ENCODE measurements at places on chromosomes 11 and 22. TPM values are rescaled to one million over a fixed set of nuclear protein-coding genes. Genes with fewer than 3 reads are reported as not detected.

- H3K27me3 ChIP-seq = no peaks in the 10 kb centered on the region
- peak overlapping the region; percentile 81 for H3K27ac ChIP-seq
- DNase-seq = peak; percentile 27
- H3K4me3 ChIP-seq = no peak overlapping the region
- H3K4me1 ChIP-seq = no peaks in the 10 kb centered on the region
Measured at GRCh38 chr11:71281831-71282230, 29.5 kb upstream of the SHANK2 start.

- H3K27me3 ChIP-seq = no peaks in the 10 kb centered on the region
- no peak overlapping the region for H3K4me3 ChIP-seq
- peak; percentile 67 for DNase-seq
Measured at GRCh38 chr11:45857961-45858474, 10.7 kb downstream of the CRY2 start.

- no peaks in the 10 kb centered on the region for H3K4me1 ChIP-seq
- H3K36me3 ChIP-seq = no peaks in the 10 kb centered on the region
- no peak overlapping the region for H3K4me3 ChIP-seq
- no peak for DNase-seq
Measured at GRCh38 chr11:60703374-60703773, 4.0 kb downstream of the MS4A8 start.

DNA sequence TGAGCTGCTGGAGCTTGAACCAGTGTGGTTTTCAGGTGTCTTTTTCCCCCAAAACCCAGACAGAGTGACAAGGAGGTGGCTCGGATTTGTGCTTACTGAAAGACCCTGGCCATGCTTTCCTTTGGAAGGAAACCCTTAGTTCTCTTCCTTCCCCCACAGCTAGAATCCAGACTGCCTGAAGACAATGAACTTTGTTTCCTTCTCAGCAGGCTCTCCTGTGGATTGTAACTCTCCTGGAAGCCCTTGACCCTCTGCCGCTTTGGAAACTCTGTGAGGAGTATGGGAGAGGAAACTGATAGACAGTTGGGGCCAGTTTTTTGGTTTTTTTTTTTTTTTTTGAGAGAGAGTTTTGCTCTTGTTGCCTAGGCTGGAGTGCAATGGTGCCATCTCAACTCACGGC, 62.1 kb upstream of the SESN3 start:
- H3K27ac ChIP-seq = no peak overlapping the region
- no peak for DNase-seq
- H3K27me3 ChIP-seq = no peaks in the 10 kb centered on the region
- no peaks in the 10 kb centered on the region for H3K4me1 ChIP-seq
- no peak overlapping the region for H3K4me3 ChIP-seq

DNA sequence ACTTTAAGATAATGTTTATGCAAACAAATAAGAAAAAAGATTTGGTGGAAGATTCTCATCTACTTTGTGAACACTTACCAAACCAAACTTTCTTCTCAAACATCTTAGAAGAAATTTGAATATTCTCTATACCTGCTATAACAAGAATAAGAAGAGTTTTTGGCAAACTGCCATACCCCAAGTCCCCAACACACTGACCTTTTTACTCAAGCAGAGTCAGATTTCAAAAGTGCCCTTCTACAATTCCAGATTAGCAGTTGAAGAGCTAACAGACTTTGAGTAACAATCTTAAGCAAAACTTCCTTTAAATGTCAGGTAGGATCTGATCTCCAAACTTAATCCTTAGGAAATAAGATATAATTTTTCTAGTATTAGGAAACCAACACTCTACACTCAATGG, 33.9 kb downstream of the TSG101 start:
- no peaks in the 10 kb centered on the region for H3K36me3 ChIP-seq
- no peak overlapping the region for H3K27ac ChIP-seq
- DNase-seq = no peak
- no peaks in the 10 kb centered on the region for H3K27me3 ChIP-seq

DNA sequence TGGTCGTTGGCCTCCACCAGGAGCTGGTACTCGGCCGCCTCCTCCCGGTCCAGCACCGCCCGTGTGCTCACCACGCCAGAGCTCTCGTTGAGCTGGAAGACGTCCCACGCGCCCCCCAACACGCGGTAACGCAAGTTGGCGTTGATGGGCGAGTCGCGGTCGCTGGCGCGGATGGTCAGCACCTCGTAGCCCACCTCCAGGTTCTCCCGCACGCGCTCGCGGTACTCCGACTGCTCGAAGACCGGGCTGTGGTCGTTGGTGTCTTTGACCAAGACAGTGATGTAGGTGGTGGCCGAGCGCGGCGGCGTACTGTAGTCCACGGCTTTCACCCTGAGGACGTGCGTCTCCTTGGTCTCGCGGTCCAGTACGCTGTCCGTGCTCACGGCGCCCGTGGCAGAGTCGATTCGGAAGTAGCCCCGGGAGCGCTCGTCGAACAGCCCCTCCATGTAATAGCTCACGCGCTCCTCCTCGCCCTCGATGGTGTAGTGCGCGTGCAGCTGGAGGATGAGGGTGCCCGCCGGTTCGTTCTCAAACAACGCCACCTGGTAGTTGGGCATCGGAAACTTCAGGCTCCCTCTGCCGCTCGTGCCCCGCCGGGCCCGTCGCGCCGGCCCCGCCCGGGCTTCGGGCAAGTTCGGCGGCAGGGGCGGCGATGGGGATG, 1.4 kb downstream of the CELSR1 start:
- H3K36me3 ChIP-seq = no peaks in the 10 kb centered on the region
- H3K27ac ChIP-seq = peak overlapping the region; percentile 90
- no peaks in the 10 kb centered on the region for H3K27me3 ChIP-seq
- H3K4me3 ChIP-seq = peak overlapping the region; percentile 67
- H3K4me1 ChIP-seq = peaks cover 12% of the 10 kb centered on the region

- no peak overlapping the region for H3K4me3 ChIP-seq
- no peaks in the 10 kb centered on the region for H3K27me3 ChIP-seq
- H3K36me3 ChIP-seq = no peaks in the 10 kb centered on the region
- no peaks in the 10 kb centered on the region for H3K4me1 ChIP-seq
Measured at GRCh38 chr22:43747877-43748276, 64.2 kb downstream of the EFCAB6 start.

DNA sequence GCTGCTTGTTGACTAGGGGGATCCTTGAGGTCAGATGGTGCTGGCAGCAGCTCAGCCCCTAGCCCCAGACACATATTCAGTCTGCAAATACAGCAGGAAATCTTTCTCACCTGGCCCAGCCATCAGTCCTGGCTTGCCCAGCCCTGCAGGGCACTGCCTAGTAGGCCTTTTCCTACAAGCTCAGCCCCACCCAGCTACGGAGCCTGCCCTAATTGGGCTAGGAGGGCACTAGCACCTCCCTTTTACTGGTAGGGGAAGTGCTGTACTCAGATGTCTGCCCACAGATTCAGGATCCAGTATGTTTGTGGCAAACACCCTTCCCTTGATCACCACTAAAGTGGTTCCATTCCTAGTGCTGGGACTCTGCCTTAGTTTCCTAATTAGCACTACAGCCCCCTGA, 257.1 kb upstream of the CADM1 start:
- H3K27ac ChIP-seq = no peak overlapping the region
- peaks cover 3% of the 10 kb centered on the region for H3K4me1 ChIP-seq
- H3K27me3 ChIP-seq = no peaks in the 10 kb centered on the region
- H3K36me3 ChIP-seq = no peaks in the 10 kb centered on the region
- DNase-seq = no peak

GRCh38 chr22:49958931-49959781, 1.4 kb upstream of the PIM3 start:
- peaks cover 33% of the 10 kb centered on the region for H3K4me1 ChIP-seq
- H3K4me3 ChIP-seq = peak overlapping the region; percentile 92
- no peaks in the 10 kb centered on the region for H3K27me3 ChIP-seq
- peak overlapping the region; percentile 96 for H3K27ac ChIP-seq
- no peak for DNase-seq

DNA sequence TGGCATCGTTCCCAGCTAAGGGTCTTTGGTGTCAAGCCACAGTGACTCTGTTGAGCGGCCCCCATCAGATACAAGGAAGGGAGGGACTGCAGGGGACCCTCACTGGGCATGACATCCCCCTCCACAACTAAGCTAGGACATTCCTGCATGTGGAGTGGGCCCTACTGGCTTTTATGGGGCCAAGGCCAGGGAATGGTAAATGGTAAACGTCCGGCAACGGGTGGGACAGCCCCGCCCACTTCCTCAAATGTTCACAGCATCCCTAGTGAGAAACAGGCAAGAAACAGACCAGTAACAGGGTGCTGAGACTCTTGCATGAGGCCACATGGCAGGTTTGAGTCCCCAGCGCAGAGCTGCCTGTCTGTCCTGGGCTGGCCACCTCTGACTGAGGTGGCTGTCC, 4.4 kb downstream of the TMPRSS6 start:
- peaks cover 8% of the 10 kb centered on the region for H3K27me3 ChIP-seq
- H3K27ac ChIP-seq = no peak overlapping the region
- H3K36me3 ChIP-seq = no peaks in the 10 kb centered on the region
- no peak overlapping the region for H3K4me3 ChIP-seq
- H3K4me1 ChIP-seq = no peaks in the 10 kb centered on the region
- DNase-seq = no peak

DNA sequence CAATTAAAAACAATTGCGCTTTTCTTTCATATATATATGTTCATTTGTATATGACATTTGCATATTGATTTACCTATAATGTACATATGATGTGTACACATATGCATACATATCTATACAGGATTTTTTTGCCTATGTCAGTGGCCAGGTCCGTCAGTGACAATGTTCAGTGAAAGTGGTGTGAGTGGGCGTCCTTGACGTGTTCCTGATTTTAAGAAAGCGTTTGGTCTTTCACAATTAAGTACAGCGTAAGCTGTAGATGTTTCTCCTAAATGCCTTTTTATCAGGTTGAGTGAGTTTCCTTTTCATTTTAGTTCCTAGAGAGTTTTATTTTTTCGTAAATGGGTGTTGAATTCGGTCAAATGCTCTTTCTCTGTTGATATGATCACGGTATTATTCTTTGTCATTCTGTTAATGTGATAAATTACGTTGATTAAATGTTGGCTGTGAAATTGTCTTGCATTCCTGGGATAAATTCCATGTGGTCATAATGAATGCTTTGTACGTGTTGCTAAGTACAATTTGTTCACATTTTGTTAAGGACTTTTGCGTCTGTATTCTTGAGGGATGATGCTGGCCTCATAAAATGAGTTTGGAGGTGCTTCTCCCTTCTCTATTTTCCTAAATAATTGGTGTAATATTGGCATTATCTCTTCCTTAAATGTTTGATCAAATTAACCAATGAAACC, 10.6 kb upstream of the GNB1L start:
- H3K27ac ChIP-seq = no peak overlapping the region
- no peaks in the 10 kb centered on the region for H3K36me3 ChIP-seq
- no peaks in the 10 kb centered on the region for H3K27me3 ChIP-seq
- no peak for DNase-seq
- H3K4me3 ChIP-seq = no peak overlapping the region

DNA sequence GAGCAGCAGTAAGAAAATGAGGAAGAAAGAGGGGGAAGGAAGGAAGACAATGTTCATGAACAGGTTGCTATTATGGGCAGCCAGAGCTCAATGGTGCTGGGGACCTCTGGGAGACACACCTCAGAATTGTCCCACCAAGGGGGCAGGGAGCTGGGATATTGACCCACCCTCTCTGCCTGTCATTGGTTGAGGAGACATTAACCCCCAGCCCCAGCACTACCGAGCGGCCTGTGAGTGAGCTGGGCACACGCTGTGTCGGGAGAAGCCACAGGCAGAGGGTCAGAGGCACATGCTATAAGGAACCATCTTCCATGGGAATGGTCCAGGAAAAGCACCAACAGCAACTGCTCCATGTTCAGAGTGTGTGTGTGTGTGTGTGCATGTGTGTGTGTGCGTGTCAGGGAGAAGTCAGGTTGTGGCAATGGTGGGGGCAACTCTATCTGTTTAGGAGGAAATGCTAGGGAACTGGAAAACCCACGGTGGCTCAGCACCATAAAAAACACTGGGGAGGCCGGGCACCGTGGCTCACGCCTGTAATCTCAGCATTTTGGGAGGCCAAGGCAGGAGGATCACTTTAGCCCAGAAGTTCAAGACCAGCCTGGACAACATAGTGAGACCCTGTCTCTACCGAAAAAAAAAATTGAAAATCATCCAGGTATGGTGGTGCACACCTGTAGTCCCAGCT, 49.2 kb downstream of the CD6 start:
- H3K27ac ChIP-seq = no peak overlapping the region
- H3K4me1 ChIP-seq = no peaks in the 10 kb centered on the region
- no peak for DNase-seq
- no peaks in the 10 kb centered on the region for H3K27me3 ChIP-seq

- peak; percentile 88 for DNase-seq
- H3K27ac ChIP-seq = peak overlapping the region; percentile 96
- H3K4me1 ChIP-seq = peaks cover 25% of the 10 kb centered on the region
- H3K4me3 ChIP-seq = peak overlapping the region; percentile 99
- no peaks in the 10 kb centered on the region for H3K27me3 ChIP-seq
Measured at GRCh38 chr22:38755155-38755910, 465 bp downstream of the SUN2 start.

- H3K4me3 ChIP-seq = no peak overlapping the region
- no peaks in the 10 kb centered on the region for H3K4me1 ChIP-seq
- H3K27me3 ChIP-seq = no peaks in the 10 kb centered on the region
- no peaks in the 10 kb centered on the region for H3K36me3 ChIP-seq
- no peak for DNase-seq
- no peak overlapping the region for H3K27ac ChIP-seq
Measured at GRCh38 chr11:16404781-16405285, 48.5 kb upstream of the SOX6 start.

GRCh38 chr11:62593434-62594044, 2.2 kb upstream of the TUT1 start:
- H3K36me3 ChIP-seq = peaks cover 15% of the 10 kb centered on the region
- H3K27ac ChIP-seq = no peak overlapping the region
- H3K27me3 ChIP-seq = no peaks in the 10 kb centered on the region

- no peak overlapping the region for H3K27ac ChIP-seq
- no peak for DNase-seq
- no peaks in the 10 kb centered on the region for H3K36me3 ChIP-seq
- no peak overlapping the region for H3K4me3 ChIP-seq
- H3K4me1 ChIP-seq = peaks cover 7% of the 10 kb centered on the region
Measured at GRCh38 chr11:16787035-16787742, 48.7 kb downstream of the C11orf58 start.

GRCh38 chr11:133911171-133911570, 45.6 kb downstream of the IGSF9B start:
- H3K36me3 ChIP-seq = no peaks in the 10 kb centered on the region
- DNase-seq = no peak
- H3K27ac ChIP-seq = no peak overlapping the region
- no peaks in the 10 kb centered on the region for H3K27me3 ChIP-seq
- H3K4me1 ChIP-seq = no peaks in the 10 kb centered on the region

DNA sequence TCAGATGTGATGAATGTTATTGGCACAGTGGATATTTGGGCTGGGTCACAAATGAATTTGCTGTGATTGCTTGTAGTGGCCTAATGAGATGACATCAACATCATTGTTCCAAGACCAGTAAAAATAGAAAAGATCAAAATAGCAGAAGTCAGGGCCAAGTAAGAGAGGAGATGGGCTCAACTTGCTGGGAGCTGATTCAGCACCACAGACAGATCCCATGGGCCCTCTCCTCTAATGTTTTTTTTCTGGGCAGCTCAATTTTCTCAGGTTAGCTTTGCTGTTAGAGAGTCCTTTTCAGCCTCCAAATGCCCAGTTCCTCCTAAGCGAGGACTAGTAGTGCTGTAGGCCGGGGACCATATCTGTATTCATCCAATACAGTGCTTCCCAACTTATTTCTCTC, 86.0 kb upstream of the IZUMO1R start:
- H3K27me3 ChIP-seq = no peaks in the 10 kb centered on the region
- H3K4me1 ChIP-seq = no peaks in the 10 kb centered on the region
- no peak for DNase-seq
- no peak overlapping the region for H3K27ac ChIP-seq

SYCE3 gene
- total RNA-seq = not detected

PTPRCAP gene
- total RNA-seq = 8.0 TPM

COA4 gene
- total RNA-seq = 58.9 TPM

TMEM151A gene
- 0.16 TPM for total RNA-seq

C11orf16 gene
- total RNA-seq = not detected

PTPN5 gene
- total RNA-seq = 1.3 TPM

ALX4 gene
- total RNA-seq = under 0.01 TPM

TPH1 gene
- 0.64 TPM for total RNA-seq

GAL gene
- total RNA-seq = 0.64 TPM

FREY1 gene
- total RNA-seq = 3.2 TPM

Measured in breast epithelium (tissue), 4 donors.